ENCODE measurements at places on chromosomes 1 and 21. TPM values are rescaled to one million over a fixed set of nuclear protein-coding genes. Genes with fewer than 3 reads are reported as not detected.

SLC5A9 gene
- total RNA-seq: 0.05 TPM

GBP7 gene
- total RNA-seq: 0.05 TPM

WDR64 gene
- total RNA-seq: 0.14 TPM

SLAMF9 gene
- total RNA-seq: 0.09 TPM

AMPD2 gene
- 24.8 TPM for total RNA-seq

RRP15 gene
- total RNA-seq: 12.4 TPM

OVAAL gene
- total RNA-seq: 0.05 TPM

DTL gene
- total RNA-seq: 23.4 TPM

HSPB7 gene
- total RNA-seq: under 0.01 TPM

DNA sequence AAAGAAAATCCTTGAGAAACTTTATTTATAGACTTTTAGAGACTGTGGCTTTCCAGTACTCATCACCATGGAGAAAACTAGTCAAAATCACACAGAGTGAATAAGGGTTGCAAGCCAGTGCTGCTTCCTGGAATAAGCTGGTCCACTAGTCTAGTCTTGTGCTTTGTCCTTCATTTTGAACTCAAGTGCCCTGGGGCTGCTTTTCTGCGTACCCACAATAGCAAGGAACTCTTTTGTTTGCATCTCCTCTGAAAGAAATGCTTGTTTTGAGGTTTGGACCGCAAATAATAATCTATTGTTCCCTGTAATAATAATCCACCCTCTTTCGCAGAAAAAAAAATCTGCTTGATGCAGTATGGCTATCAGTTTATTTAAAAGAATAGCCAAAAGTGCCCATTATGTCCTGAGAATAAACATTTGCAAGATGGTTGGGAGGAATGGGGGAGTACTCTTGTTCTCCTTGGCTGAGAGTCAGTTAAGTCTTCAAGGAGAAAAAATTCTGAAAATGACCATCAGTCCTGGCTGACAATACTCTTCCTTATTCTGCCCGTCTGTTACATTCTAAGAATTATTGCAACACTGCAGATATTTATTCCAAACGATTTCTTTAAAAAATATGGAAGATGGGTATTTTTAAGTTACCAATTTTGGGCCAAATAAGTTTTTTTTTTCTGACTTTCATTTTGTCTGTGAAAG, 41.9 kb downstream of the MPZL1 start:
- no peak overlapping the region for H3K4me3 ChIP-seq
- H3K4me1 ChIP-seq: peaks cover 25% of the 10 kb centered on the region
- H3K27me3 ChIP-seq: no peaks in the 10 kb centered on the region
- no peak overlapping the region for H3K27ac ChIP-seq
- DNase-seq: no peak
- peaks cover 3% of the 10 kb centered on the region for H3K36me3 ChIP-seq

DNA sequence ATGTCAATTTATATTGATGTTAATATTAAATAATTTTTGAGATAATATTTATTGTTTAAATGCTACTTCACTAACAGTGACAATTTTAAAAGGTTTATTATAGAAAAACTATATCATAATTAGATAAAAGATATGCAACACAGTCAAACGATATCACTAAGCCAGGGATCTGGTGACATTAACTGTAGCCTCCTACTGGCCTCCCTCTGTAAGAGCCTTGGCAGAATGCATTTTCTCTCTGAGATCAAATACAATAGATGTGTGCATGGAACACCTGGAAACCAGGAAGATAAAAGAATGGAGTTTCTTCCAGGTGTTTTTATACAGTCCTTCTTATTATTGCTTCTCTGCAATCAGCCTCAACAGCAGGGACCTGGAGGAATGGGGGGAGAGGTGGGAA, 1762.1 kb downstream of the BRINP3 start:
- H3K27ac ChIP-seq: no peak overlapping the region
- no peaks in the 10 kb centered on the region for H3K27me3 ChIP-seq
- no peak for DNase-seq
- H3K36me3 ChIP-seq: no peaks in the 10 kb centered on the region
- H3K4me3 ChIP-seq: no peak overlapping the region
- H3K4me1 ChIP-seq: no peaks in the 10 kb centered on the region

- no peak overlapping the region for H3K4me3 ChIP-seq
- no peak overlapping the region for H3K27ac ChIP-seq
- peak; percentile 52 for DNase-seq
- H3K27me3 ChIP-seq: no peaks in the 10 kb centered on the region
- no peaks in the 10 kb centered on the region for H3K36me3 ChIP-seq
These were observed 201.9 kb downstream of the TOMM20 start for GRCh38 chr1:234926559-234927311.

DNA sequence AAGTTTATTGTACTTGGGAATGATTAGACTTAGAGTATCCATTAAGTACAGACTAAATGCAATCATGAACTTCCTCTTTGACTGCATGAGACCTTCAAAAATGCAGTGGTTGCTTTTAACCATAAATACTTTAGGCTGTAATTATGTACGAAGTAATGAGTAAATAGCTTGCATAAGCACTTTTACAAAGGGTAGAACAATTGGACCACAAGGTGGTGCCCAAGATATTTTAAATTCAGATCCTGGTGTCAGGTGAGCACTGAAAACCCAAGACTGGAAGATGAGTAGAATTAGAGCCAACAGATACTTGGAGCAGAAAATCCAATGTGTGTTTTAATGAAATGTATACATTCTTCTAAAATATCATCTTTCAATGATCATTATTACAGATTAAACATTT, 43.4 kb upstream of the RHOU start:
- no peaks in the 10 kb centered on the region for H3K27me3 ChIP-seq
- no peak overlapping the region for H3K4me3 ChIP-seq
- peak; percentile 31 for DNase-seq
- no peaks in the 10 kb centered on the region for H3K4me1 ChIP-seq

DNA sequence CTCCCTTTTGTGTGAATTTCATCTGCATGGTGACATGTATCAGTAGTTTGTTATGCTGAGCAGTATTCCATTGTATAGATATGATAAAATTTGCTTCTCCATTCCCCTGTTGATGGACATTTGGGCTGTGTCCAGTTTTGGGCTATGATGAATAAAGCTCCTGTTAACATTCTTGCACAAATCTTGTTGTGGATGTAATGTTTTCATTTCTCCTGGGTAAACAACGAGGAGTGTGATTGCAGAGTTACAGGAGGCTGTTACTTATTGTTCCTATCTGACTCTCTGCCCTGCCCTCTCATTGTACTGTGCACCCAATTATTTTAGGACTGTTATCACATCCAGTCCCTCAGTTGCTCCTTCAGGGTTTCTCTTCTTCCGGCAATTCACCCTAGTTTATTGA, 24.2 kb downstream of the MAPKAPK2 start:
- no peak overlapping the region for H3K4me3 ChIP-seq
- peaks cover 4% of the 10 kb centered on the region for H3K36me3 ChIP-seq
- no peak overlapping the region for H3K27ac ChIP-seq
- DNase-seq: no peak
- peaks cover 51% of the 10 kb centered on the region for H3K4me1 ChIP-seq
- H3K27me3 ChIP-seq: no peaks in the 10 kb centered on the region

GRCh38 chr21:45980271-45980670, 1.3 kb upstream of the COL6A1 start:
- H3K27me3 ChIP-seq: peaks cover 72% of the 10 kb centered on the region
- no peak overlapping the region for H3K4me3 ChIP-seq
- no peak for DNase-seq
- no peak overlapping the region for H3K27ac ChIP-seq

GRCh38 chr1:238293075-238293474, 402.4 kb upstream of the ZP4 start:
- H3K36me3 ChIP-seq: no peaks in the 10 kb centered on the region
- no peaks in the 10 kb centered on the region for H3K4me1 ChIP-seq
- H3K27me3 ChIP-seq: no peaks in the 10 kb centered on the region
- H3K4me3 ChIP-seq: no peak overlapping the region
- H3K27ac ChIP-seq: no peak overlapping the region
- DNase-seq: no peak

DNA sequence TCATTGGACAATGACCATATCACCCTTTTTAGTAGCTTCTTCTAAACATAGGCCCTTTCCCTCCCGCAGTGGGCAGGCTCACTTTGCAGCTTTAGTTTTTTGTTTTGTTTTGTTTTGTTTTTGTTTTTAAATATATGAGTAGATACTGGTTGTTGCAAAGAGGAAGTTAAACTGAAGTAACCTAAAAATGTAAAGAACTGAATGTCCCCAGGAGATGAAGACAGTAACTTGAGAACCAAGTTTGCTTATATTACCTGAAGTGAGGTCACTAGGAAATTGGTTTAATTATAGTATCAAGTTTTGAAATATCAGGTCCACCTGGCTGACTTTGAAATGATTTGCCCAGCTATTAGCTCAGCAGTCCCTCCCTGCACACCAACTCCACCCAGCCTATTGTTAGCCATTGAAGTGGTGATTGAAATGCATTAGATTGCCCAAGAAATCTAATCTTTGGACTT, 18.2 kb downstream of the SMAP2 start:
- no peak overlapping the region for H3K4me3 ChIP-seq
- H3K4me1 ChIP-seq: peaks cover 68% of the 10 kb centered on the region
- H3K36me3 ChIP-seq: peaks cover 4% of the 10 kb centered on the region
- H3K27me3 ChIP-seq: no peaks in the 10 kb centered on the region
- DNase-seq: no peak

GRCh38 chr1:89910268-89910667, 84.6 kb upstream of the ZNF326 start:
- no peak for DNase-seq
- peaks cover 5% of the 10 kb centered on the region for H3K4me1 ChIP-seq
- H3K27ac ChIP-seq: no peak overlapping the region
- no peaks in the 10 kb centered on the region for H3K27me3 ChIP-seq

GRCh38 chr1:72062584-72062983, 219.8 kb downstream of the NEGR1 start:
- H3K27ac ChIP-seq: no peak overlapping the region
- no peak for DNase-seq
- H3K36me3 ChIP-seq: no peaks in the 10 kb centered on the region
- no peaks in the 10 kb centered on the region for H3K4me1 ChIP-seq

- no peaks in the 10 kb centered on the region for H3K27me3 ChIP-seq
- no peak overlapping the region for H3K27ac ChIP-seq
- peaks cover 42% of the 10 kb centered on the region for H3K36me3 ChIP-seq
- H3K4me1 ChIP-seq: peaks cover 55% of the 10 kb centered on the region
These were observed 82.9 kb downstream of the SSBP3 start for GRCh38 chr1:54323324-54323739.

DNA sequence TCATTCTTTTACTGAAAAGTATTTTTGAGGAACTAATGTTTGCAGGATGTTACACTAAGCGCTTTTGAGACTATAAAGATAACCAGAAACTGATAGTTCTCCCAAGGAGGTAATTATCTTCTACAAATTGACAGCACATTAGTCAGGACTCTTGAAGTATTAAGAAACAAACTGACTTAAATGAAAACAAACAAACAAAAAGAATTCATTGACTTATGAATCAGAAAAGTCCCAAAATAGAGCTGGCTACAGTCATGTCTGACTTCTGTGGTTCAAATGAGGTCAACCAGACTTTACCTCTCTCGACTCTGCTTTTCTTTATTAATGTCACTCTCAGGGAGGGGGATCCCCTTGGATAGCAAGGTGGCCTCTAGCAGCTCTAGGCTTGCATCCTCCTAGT, 296.8 kb downstream of the TPR start:
- H3K27ac ChIP-seq: no peak overlapping the region
- H3K36me3 ChIP-seq: no peaks in the 10 kb centered on the region
- DNase-seq: no peak
- H3K4me1 ChIP-seq: no peaks in the 10 kb centered on the region
- no peaks in the 10 kb centered on the region for H3K27me3 ChIP-seq
- H3K4me3 ChIP-seq: no peak overlapping the region

- H3K4me1 ChIP-seq: peaks cover 32% of the 10 kb centered on the region
- H3K27ac ChIP-seq: peak overlapping the region; percentile 84
- H3K27me3 ChIP-seq: peaks cover 7% of the 10 kb centered on the region
- H3K36me3 ChIP-seq: peaks cover 15% of the 10 kb centered on the region
- DNase-seq: no peak
These were observed 581 bp downstream of the ETV3 start for GRCh38 chr1:157137408-157138219.

- H3K4me3 ChIP-seq: no peak overlapping the region
- H3K27ac ChIP-seq: no peak overlapping the region
These were observed 2.5 kb downstream of the PRKCZ start for GRCh38 chr1:2052756-2053155.

GRCh38 chr1:38126970-38127369, 80.4 kb upstream of the POU3F1 start:
- H3K4me3 ChIP-seq: no peak overlapping the region
- no peak overlapping the region for H3K27ac ChIP-seq
- H3K4me1 ChIP-seq: no peaks in the 10 kb centered on the region
- H3K36me3 ChIP-seq: no peaks in the 10 kb centered on the region
- H3K27me3 ChIP-seq: peaks cover 14% of the 10 kb centered on the region

DNA sequence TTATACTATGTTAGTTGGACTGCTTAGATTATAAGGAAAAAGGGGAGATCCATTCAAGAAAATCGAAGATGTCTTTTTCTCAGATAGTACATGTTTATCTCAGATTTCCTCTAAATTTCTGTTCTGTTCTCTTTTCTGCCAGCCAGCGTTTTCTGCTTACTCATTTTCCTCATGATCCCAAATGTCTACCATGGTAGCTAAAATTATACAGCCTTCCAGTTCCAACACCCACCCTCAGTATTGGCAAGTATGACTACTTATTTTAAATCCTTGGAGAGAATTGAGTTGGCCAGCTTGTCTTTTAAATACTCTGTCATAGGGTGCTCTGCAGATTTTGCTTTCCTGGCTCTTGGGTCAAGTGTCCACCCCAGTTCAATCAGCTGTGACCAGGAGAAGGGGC, 95.7 kb upstream of the PLXNA2 start:
- no peak for DNase-seq
- no peaks in the 10 kb centered on the region for H3K4me1 ChIP-seq
- no peak overlapping the region for H3K4me3 ChIP-seq
- no peak overlapping the region for H3K27ac ChIP-seq
- H3K36me3 ChIP-seq: no peaks in the 10 kb centered on the region

GRCh38 chr1:245466261-245466660, 311.5 kb downstream of the KIF26B start:
- H3K36me3 ChIP-seq: no peaks in the 10 kb centered on the region
- DNase-seq: no peak
- H3K27ac ChIP-seq: no peak overlapping the region
- H3K4me3 ChIP-seq: no peak overlapping the region

DNA sequence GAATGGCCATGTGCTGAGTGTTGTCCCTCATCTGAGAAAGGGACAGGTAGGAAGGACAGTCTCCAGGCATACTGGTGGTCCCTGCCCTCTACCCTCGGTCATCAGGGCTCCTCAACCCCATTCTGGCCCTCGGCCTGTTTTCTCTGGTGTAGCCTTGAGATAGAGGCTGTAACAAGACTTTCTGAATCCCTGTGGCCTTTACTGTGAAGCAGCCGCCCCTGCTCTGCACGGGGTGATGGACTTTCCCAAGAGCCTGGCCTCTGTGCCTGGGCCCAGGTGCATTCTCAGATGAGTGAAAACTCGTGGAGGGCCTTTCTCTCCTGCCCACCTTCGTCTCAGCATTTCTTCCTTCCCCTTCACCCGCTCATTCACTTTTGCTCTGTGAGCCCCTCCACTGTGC, 3.0 kb upstream of the CASQ1 start:
- no peak overlapping the region for H3K27ac ChIP-seq
- H3K4me1 ChIP-seq: no peaks in the 10 kb centered on the region
- no peak for DNase-seq
- no peaks in the 10 kb centered on the region for H3K36me3 ChIP-seq
- no peaks in the 10 kb centered on the region for H3K27me3 ChIP-seq
- H3K4me3 ChIP-seq: no peak overlapping the region
